ENCODE measurements at places on chromosomes 5 and 9.

DNA sequence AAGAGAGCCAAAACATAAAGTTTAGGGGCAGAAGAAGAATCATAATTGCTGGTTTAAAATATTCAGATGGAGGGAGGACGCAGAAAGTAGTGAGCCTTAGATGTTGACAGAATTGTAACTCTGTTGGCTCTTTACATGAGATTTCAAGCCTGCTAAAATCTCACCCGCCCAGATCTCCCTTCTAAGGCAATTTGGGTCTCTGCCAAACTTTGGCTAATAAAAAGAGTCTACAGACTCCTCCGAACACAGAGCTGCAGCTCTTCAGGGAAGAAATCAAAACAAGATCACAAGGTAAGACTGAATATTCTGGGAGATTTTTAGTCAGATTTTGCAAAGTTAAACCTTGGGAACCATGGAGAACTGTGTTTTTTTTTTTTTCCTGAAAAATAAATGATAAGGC, at the start of gene IL33:
TSS of gene IL33 (plus strand) at position 246 of the 400 bp plus-strand sequence. CDS start 25,888 bp downstream, outside the sequence.
- DNase-seq = no peak

DNA sequence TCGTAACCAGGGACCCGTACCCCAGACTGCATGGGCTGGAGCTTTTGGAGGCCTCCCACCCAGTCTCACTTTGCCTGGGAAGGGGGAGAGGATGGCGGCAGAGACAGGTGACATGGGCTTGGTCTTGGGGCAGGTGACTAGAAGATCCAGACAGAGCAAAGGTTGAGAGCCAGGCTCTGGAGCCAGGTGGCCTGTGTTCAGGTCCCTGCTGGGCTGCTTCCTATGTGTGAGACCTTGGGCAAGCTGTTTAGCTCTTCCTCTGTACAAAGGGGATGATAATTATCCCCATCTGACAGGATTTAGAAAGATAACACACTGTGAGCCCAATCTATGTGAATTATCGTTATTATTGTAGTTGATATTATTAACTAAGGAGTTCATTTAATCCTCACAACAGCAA, 16.1 kb upstream of the NDST1 start:
- no peak for DNase-seq

- DNase-seq = no peak
Measured at GRCh38 chr9:81841333-81841732, 86.9 kb upstream of the SPATA31D4 start.

GRCh38 chr5:59058237-59058636, 475.4 kb downstream of the RAB3C start:
- DNase-seq = no peak

DNA sequence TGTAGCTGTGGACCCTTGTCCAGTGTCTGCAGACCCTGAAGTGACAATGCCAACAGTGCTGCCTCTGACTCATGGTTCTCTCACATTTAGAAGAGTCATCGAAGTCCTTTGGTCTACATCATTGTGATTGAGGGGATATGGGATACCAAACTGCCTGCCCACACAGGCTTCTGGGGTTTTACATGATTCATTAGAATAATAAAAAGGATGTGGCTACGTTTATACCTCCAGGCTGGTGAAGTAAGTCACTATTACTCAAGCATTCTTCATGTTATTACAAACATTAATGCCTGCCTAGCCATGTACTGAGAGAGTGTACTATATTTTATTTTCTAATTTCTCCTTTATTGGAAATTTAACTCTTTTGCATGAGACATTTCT, 365.7 kb downstream of the SPATA31D1 start:
- no peak for DNase-seq

GRCh38 chr5:16127865-16128544, 51.6 kb downstream of the MARCHF11 start:
- DNase-seq = no peak

DNA sequence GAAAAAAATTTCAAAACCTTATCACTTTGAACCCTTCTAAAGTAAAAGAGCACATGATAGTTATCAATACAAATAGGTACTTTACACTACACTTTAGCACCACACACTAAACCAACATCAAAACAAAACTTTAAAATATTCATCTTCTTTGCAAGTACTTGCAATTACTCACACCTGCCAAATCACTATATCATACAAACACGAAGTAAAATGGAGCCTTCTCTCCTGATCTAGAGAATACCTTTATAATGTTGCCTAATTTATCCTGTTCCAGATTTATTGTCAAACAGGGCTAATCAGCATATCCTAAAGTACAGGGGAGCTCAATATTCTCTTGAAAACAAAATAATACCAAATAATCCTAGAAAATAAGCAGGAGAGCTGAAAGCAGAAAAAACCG, 3.0 kb downstream of the RNF145 start:
- DNase-seq = no peak

DNA sequence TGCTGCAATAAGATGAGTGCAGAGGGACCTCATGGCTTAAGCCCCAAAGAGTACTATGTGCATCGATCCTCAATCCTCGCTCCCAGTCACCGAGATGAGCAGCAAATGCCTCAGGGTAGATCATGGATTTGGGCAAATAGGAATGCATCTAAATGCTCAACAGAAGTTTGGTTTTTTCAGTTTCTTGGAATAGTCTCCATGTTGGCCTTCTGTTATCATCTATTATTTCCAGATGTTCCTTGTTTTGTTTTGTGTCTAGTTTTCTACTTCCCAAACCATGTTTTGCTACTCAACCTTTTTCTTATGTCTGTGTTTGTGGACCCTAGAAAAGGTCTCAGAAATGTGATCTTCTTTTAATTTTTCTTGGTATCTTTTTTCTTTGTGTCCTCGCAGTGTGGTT, 43.5 kb upstream of the RASGRF2 start:
- no peak for DNase-seq

DNA sequence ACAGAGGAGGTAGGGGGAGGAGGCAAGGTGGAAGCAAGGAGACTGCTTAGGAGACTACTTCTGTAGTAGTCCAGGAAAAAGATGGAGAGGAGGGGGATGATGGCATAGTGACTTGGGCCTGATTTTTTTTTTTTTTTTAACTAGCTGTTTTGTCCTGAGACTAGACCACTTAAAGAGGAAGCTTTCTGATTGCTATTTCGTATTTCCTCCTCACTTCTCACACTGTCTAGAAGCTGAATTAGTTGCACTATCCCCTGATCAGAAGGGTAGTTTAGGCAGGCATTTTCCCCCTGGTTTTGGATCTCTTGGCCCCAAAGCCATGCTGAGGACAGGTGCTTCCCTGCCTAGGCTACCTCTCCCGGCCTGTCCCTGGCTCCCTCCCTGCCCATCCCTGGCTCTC, 14.9 kb downstream of the LARP1 start:
- no peak for DNase-seq

DNA sequence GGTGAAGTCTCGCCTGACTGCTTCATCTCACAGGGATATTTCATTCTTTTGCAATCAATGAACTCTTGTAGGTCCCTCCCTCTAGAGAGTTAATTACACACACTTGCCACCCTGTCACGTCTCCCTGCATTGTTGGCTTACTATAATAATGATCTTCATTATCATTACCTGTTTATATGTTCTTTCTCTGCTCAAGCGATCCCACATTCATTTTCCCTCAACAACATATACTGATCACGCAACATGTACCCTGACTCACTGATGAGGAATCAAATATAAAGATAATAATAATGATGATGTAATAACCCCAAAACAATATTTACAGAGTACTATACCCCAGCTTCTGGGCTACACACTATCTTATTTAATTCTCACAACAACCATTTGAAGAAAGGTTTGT, 88.5 kb downstream of the FEM1C start:
- no peak for DNase-seq

GRCh38 chr9:13480693-13481092, 201.2 kb upstream of the MPDZ start:
- no peak for DNase-seq

- DNase-seq = no peak
Measured at GRCh38 chr9:82020331-82020730, 31.8 kb downstream of the SPATA31D1 start.

DNA sequence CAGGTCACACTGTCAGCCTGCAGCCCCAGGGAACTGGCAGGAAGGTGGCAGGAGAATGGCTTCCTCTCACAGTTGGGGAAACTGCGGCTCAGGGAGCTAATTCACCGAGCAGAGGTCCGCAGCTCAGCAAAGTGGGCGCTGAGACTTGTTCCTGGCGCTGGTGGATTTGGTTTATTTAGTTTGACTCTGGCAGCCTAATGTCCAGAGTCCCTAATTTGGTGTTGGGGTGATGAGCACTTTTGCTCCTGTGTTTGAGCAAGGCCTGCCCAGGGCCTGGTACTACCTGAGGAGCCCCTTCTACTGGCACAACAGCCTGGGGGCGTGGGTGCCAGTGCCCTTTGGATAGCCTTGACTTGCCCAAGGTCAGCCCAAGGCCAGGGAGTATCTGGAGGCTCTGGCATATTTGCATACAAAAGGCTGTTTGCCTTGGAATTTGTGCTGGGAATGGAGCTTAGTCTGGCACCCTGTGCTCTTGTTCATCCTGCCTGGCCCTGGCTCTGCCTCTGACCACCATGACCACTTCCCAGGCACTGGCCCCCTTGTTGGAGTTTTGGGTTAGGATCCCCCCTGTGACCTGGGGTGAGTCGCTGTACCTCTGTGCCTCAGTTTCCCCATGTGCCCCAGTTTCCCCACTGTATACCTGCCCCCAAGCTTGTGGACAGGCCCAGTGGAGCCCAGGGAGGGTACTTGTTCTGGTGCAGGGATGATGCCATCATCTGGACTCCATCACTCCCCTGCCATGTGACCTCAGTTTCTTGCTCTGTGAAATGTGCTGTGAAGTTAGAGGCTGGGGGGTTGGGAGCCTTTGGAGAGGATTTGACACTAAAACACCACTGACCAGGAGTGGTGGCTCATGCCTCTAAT, 1.4 kb downstream of the SUSD3 start:
- DNase-seq = peak; percentile 29

- no peak for DNase-seq
Measured at GRCh38 chr5:83204651-83205050, 127.3 kb downstream of the XRCC4 start.

GRCh38 chr5:172347496-172348052, 64.0 kb upstream of the UBTD2 start:
- no peak for DNase-seq

GRCh38 chr5:138264183-138264582, 10.2 kb downstream of the GFRA3 start:
- no peak for DNase-seq

DNA sequence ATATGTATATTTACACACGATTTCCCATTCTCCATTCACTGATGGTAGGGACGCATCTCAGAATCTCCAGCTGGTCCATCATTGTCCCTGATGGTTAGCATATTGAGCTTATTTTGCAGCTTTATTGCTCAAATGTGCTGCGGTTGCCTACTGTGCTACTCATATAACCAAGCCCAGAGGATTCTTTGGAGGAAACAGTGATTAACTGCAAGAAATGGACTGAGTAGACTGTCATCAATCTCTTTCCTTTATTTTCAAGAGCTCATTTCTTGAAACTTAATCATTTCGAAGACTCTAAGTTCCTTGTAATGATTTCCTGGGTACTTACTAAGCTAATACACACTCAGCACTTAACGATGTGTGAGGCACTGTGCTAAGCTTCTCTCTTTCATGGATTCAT, 119.0 kb downstream of the MAT2B start:
- no peak for DNase-seq

DNA sequence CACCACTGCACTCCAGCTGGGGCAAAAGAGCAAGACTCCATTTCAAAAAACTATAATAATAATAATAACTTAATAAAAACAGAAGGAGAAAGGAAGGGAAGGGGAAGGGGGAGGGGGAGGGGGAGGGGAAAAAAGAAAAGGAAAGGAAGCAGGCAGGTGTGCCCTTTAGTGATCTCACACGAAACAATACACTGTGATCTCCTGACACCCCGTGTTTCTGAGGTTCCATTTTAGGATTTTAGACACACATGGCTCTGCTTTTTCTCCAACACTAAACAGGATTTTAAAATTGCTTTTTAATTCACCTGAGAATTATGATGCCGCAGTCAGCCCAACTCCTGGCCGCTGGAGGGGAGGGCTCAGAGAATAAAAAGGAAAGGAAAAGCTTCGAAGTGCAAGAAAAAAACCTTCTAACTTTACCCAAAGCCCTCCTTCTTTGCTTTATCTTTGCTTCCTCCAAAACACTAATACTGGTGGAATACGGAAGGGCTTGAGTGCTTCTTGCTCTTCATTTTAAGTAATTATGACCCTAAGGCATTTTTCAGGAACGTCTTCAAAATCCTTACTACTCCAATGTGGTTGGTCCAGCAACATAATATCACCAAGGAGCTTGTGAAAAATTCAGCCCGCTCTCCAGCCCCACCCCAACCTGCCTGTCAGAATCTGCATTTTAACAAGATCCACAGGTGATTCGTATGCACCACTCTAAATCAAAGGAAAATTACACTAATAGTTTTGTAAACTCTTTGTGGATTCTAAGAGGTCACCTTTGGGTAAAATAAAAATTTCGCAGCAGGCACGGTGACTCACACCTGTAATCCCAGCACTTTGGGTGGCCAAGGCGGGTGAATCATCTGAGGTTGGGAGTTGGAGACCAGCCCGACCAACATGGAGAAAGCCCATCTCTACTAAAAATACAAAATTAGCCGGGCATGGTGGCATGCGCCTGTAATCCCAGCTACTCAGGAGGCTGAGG, 66.0 kb downstream of the MYO10 start:
- DNase-seq = no peak

DNA sequence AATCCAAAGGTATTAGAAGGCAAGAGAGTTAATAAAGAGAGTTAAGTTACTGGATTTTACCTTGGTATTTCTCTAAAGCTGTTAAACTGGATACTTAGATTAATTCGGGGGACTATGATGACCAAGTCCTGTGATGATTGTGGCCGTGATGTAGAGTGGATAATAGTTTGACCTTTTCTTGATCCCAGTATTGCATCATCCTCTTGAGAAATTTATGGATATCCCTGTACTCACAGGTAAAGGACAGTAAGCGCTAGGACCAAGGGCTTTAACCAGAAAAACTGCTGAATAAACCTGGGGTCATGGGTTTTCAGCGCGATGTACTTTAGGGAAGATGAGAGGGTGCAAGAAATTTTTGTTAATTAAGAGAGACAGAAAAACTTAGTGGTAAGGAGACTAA, 8.3 kb downstream of the OR13C8 start:
- no peak for DNase-seq

DNA sequence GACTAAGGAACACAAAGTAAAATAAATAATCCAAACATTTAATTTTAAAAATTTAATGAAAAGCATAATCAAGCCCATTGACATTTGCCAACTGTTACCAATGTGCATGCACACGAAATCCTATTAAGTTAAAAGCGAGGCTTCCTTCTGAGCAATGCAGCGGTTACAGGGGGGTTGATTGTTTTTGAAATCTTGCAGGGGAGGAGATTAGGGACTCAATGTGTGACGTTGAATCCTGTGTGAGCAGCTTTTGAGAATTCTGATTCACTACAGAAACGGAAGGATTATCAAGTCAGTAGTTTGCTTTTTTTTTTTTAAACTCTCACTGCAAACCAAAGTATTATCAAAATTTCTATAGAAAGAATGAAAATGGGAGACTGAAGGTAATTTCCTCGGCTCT, 109.5 kb downstream of the PRKACG start:
- no peak for DNase-seq

DNA sequence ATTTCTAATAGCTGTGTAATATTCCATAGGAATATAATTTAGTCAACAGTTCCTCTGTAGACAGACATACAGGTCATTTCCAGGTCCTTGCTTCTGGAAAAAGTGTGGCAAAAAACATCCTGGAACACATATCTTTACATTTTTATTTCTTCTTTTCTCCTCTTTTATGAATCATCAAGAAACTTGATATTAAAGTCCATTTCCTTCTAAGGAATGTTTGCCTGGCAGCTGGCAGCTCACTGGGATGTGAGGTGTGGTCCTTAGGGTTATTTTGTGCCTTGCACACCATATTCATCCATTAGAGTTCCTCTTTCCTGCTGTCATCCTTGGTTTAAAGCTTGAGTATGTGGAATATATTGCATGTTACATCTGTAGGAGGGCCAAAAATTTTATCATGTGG, 122.0 kb downstream of the GALNT10 start:
- DNase-seq = no peak
